ENCODE measurements at places on chromosomes 1 and 21. TPM values are rescaled to one million over a fixed set of nuclear protein-coding genes. Genes with fewer than 3 reads are reported as not detected.

DNA sequence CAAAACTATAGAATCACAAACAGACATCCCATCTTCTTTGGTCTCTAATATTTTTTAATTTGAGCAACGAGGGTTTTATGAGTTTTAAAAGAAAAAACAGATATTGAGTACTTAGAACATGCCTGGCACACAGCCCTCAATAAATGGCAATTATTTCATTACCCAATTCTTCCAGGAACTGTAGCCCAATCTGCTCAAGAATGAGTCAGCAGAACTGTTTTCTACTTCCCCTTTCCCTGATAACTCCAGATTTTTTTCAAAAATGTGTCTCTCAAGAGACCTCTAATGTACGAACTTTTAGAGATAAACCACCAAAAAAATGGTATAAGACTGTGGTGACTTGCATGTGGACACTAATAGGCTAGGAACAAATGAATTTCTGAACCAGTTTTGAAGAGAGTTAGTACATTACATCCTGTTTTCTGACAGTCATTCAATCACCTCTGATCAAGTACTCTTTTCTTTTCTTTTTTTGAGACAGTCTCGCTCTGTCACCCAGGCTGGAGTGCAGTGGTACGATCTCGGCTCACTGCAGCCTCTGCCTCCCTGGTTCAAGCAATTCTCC is 11.5 kb downstream of the ABL2 start:
- H3K36me3 ChIP-seq = peaks cover 15% of the 10 kb centered on the region
- no peaks in the 10 kb centered on the region for H3K27me3 ChIP-seq
- no peak overlapping the region for H3K4me3 ChIP-seq
- no peak overlapping the region for H3K27ac ChIP-seq

GRCh38 chr1:7485086-7485780 is 285.9 kb upstream of the VAMP3 start:
- H3K4me3 ChIP-seq = no peak overlapping the region
- no peak for DNase-seq
- no peak overlapping the region for H3K27ac ChIP-seq

DNA sequence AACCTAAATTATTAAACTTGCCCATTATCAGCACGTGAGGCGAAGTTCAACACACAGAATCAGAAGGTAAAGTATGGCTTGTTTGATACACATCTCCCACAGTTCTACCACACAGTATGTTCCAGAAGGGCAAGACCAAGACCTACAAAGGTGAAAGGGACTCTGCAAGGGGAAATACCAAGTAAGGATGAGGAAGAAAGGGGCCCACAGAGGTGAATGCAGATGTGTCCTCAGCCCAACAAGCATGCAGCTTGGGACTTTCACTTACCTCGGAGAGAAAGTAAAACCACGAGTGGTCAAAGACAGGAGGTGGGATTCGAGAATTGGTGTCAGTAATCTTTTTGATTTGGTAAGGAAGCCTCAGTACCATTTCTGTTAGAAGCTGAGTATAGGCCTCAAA is 85.8 kb downstream of the UBR4 start:
- no peaks in the 10 kb centered on the region for H3K27me3 ChIP-seq
- DNase-seq = no peak
- H3K36me3 ChIP-seq = peaks cover 100% of the 10 kb centered on the region
- peak overlapping the region; percentile 58 for H3K27ac ChIP-seq
- peak overlapping the region; percentile 20 for H3K4me3 ChIP-seq

The RAD54L gene
- 49.0 TPM for total RNA-seq

DNA sequence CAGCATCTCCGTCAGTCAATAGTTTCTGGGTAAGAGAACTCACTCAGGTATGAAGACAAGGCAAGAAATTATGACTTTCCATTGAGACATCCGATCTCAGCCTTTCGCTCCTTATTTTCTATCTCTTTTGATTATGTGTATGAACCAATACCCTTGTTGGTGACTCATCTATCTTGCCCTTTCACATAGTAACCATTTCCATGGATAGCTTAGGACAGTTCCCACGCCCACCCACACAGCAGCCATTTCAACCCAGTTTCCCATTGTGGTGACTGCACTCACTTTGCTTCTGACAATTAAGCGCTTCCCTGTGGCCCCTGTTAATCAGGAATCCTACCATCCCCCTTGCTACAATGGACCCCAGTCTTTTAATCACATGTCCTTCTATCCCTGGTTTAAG is 210.6 kb upstream of the ADGRL2 start:
- no peaks in the 10 kb centered on the region for H3K36me3 ChIP-seq
- no peaks in the 10 kb centered on the region for H3K27me3 ChIP-seq
- H3K4me1 ChIP-seq = no peaks in the 10 kb centered on the region
- DNase-seq = no peak
- H3K27ac ChIP-seq = no peak overlapping the region

GRCh38 chr1:87632232-87632631 is 303.6 kb downstream of the LMO4 start:
- H3K36me3 ChIP-seq = no peaks in the 10 kb centered on the region
- H3K27ac ChIP-seq = no peak overlapping the region
- no peak overlapping the region for H3K4me3 ChIP-seq
- H3K27me3 ChIP-seq = no peaks in the 10 kb centered on the region
- no peaks in the 10 kb centered on the region for H3K4me1 ChIP-seq

The AMY1A gene
- not detected for total RNA-seq

GRCh38 chr1:110916669-110917306 is 43.8 kb downstream of the CD53 start:
- peak overlapping the region; percentile 42 for H3K4me3 ChIP-seq
- H3K27me3 ChIP-seq = no peaks in the 10 kb centered on the region
- peak; percentile 40 for DNase-seq

GRCh38 chr1:82392513-82392912 is 591.8 kb downstream of the ADGRL2 start:
- no peak overlapping the region for H3K27ac ChIP-seq
- H3K27me3 ChIP-seq = no peaks in the 10 kb centered on the region
- no peak overlapping the region for H3K4me3 ChIP-seq

- H3K4me3 ChIP-seq = no peak overlapping the region
- DNase-seq = no peak
- H3K27ac ChIP-seq = no peak overlapping the region
- H3K4me1 ChIP-seq = no peaks in the 10 kb centered on the region
- no peaks in the 10 kb centered on the region for H3K36me3 ChIP-seq
These were observed 79.5 kb downstream of the RWDD3 start for GRCh38 chr1:95313527-95313926.

DNA sequence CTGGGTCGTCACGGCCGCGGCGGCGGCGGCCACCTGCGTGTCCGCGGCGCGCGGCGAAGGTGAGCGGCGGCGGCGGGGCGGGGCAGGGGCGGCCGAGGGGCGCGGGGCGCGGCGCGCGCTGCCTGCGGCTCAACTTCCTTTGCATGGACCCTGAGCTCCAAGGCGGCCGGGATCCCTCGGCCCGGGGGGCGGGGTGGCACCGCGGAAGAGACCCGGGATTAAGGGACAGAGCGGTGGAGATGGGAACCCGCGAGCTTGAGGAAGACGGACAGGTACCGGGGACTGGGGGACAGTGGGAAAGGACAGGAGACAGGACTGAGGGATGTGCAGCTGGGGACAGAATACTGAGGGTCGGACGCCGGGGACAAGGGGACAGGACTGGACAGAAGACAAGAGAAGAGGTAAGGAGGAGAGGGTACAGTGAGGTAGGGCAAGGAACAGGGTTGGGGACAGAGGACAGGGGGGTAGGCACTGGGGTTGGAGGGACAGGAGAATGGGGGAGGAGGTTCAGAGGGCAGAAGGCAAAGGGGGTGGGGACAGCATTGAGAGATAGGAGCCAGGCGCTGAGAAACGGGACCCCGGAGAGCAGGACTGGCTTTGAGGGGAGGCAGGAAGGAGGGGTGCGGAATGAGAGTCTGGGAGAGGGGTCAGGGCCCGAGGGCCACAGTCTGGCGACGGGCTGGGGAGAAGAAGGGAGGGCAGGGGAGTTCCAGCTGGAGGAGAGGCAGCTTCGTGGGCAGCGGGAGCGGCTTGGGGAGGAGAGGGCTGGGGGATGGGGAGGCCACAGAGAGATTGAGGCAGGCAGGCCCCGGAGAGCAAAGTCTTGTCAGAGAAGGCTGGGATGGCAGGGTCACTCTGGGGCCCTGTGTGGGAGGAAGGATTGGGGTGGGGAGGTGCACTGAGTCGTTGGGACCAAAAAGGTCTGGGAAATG is 648 bp downstream of the EPHA8 start:
- H3K4me1 ChIP-seq = no peaks in the 10 kb centered on the region
- no peaks in the 10 kb centered on the region for H3K36me3 ChIP-seq
- no peak overlapping the region for H3K4me3 ChIP-seq

DNA sequence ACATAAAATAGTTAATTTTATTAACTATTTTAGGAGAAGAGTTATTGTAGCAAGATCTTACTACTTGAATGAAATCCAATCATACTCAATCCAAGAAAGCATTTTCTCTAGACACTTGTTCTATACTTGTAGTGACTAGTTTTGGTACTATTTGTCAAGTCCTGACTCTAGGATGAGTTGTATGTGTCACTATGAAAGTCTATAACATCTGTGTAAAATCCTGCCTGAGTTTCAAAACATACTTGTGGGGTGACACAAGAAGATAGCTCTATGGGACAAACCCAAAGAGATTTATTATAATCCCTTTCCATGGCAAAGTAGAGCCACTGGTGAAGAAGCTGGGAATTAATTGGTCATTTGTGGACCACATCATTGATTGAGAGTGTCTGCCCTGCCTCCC is 1042.2 kb upstream of the ADGRL4 start:
- no peaks in the 10 kb centered on the region for H3K4me1 ChIP-seq
- H3K27ac ChIP-seq = no peak overlapping the region
- no peak for DNase-seq
- H3K4me3 ChIP-seq = no peak overlapping the region
- H3K27me3 ChIP-seq = no peaks in the 10 kb centered on the region

The OLIG2 gene
- total RNA-seq = not detected

GRCh38 chr21:16304174-16305095 is 574.7 kb downstream of the USP25 start:
- H3K4me1 ChIP-seq = peaks cover 4% of the 10 kb centered on the region
- DNase-seq = no peak
- no peak overlapping the region for H3K4me3 ChIP-seq

DNA sequence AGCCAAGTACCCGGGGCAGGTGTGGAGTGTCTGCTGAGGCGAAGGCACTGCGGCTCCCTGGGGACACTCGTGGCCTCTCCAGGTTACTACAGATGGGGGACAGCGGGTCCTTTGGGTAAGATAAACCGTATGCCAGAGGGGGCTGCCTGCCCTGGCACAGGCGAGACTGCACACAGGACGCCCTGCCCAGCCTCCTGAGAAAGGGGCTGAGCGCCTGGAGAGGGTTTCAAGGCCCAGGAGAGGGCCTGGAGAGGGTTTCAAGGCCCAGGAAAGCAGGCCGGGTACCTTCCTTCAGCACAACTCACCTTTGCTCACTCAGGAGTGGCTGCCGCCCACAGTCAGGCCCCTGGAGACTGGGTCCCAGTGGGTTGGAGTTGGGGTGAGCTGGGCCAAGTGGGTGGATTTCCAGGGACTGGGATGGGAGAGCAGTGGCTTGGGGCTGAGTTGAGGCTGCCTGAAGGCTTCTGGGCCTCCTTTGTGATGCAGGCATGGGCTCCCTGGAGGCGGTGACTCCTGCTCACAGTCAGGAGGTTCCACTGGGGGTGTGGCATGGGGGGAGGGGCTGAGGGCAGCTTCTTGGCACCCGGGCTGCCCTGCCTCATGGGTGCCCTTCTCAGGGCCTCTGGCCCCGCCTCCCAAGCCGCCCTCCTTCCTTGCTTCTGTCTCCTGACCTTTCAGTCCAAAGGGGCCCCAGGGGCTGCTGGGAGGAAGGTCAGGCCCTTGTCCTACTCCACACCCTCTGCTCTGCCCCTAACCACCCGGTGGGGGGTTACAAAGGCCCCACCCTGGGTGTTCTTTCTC is at the start of gene MMEL1:
Gene MMEL1, minus strand, starts transcription at position 456 of the 801 bp plus-strand sequence. CDS start 3,532 bp downstream, outside the sequence.
- DNase-seq = no peak
- peaks cover 14% of the 10 kb centered on the region for H3K27me3 ChIP-seq
- H3K4me3 ChIP-seq = no peak within 1 kb of the TSS
- peaks cover 4% of the 10 kb centered on the region for H3K36me3 ChIP-seq
